KBM-7 (cell line): ENCODE measurements at places on chromosomes 16 and 17.

GRCh38 chr16:71669926-71670536 lies 44.0 kb downstream of the MARVELD3 start:
- no peak for DNase-seq

DNA sequence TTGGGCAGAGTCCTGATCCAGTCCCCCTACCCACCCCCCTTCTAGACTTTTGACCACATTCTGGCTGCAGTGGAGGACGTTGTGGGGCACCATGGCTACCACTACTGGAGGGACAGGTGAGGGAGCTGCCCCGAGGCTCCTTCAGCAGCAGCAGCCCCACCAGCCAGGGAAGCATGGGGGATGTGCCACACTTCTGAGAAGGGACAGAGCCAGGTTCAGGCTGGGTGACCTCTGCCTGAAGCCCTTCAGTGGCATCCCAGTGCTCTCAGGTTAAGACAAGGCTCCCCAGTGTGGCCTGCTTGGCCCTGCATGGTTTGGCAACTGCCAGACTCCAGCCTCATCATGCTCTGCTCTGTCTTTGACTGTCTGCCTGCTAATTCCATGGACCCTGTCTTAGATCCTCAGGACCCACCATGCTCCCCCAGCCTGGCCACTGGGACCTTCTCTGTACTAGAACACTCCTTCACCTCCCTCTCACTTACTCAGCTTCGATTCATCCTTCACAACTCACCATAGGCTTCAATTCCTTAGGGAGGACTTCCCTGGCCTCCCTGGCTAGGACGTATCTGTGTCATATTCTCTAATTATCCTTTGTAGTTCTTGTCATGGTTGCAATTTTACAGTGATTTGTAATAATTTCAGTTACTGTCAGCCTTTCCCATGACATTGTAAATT lies 8.8 kb downstream of the SLC9A5 start:
- DNase-seq: no peak

DNA sequence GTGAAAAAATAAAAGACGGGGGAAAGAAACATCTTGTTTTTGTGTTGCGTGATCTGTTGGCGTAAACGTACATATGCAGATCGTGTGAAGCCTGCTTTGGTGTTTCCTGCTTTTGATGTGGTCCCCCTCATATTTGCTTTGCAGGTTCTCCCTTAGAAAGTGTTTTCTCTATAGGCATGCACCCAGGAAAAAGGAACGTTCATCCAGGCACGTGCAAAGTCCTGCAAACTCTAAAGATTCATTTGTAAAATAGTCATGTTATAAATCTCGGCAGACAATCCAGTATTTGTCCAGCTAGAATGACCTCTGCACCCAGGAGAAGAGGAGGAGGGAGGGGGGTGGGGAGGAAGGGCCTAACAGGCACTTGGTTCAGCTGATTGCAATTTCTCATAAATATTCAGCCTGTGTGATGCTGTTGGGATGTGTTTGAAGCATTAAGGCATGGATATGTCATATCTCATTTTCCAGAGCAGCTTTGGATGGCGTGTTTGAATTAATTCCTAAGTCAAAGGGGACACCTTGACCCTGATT lies 40.3 kb upstream of the DDX52 start:
- DNase-seq: no peak

DNA sequence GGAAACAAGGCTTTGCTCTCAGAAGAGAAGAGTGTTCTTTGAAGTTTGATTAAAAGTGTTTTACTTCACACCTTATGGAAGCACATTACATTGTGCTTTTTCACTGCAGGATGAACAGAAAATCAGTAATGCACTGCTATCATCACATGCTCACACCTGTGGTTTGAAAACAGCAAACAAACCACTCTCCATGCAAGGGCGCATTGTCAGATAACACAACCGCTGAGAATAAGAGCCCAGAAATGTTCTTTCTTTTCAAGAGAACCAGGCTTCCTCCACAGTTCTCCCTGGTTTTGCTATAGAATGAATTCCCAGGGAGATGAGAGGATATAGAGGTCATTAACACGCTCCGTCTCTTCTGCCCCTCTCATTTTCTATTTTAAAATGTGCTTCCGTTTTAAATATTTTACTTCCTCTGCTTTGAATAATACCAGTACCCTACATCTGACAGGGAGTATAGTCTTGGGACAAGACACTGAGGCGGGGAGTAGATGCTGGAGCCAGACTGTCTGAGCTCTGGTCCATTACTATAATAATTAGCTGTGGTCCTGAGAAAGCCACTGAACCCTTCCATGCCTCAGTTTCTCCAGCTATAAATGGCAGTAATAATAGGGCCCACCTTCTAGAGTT lies 71.6 kb downstream of the CDK5R1 start:
- DNase-seq: peak; percentile 20

DNA sequence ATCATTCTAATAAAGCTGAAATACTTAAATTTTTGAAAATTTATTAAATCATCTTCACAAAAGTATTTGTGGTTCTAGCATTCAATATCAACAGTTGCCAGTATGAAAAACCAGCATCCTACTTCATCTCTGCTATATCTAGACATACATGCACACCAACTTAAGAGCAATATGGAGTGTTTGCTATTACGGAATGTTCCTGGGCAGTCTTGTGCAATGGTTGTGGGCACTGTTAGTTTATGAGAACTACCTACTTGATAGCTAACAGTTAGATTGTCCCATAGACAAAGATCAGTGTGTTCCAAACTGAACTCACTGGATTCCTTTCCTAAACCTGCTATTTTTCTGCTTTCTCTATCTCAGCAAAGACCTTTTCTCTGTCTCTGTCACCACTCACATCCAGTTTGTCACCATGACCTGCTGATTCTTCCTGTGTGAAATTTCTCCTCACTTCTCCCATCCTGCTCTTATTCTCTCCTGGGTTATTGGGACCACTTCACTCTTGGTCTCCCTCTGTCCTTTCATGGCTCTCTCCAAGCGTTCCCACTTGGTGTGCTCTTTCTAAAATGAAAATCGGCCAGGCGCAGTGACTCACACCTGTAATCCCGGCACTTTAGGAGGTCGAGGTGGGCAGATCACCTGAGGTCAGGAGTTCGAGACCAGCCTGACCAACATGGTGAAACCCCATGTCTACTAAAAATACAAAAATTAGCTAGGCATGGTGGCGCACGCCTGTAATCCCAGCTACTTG lies 27.7 kb downstream of the CNTROB start:
- DNase-seq: no peak

- DNase-seq: no peak
Measured at GRCh38 chr16:80377096-80377956, 163.5 kb upstream of the DYNLRB2 start.

DNA sequence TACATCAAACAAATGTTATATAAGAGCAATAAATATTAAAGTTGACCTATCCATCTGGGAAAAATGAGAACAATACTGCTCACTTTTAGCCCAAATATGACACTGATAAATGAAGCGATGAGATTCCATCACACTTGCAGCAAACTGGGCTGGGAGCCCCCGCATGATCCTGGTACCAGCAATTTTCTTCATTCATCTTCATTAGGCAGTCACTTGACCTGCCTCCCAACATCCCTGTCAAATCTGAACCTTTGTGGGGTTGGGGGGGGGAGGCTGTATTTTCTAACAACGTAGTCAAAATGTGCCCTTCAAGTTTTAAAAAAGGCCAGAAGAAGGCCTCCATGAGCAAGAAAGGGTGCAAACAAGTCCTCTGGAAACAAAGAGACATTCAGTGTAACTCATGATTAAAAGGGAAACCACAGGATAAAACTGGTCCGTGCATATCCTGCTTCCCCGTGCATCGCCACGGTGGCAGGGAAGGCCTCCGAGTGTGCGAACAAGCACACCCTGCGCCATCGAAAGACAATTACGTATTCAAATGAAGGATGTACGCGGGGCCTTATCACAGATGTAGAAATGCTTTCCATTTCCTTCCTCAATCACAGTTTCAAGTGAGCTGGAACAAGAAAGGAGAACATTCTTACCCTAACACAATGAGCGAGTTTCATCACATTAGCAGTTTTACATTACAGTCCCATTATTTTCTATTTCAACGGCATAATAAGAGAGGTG lies 48.4 kb downstream of the TOX3 start:
- no peak for DNase-seq

DNA sequence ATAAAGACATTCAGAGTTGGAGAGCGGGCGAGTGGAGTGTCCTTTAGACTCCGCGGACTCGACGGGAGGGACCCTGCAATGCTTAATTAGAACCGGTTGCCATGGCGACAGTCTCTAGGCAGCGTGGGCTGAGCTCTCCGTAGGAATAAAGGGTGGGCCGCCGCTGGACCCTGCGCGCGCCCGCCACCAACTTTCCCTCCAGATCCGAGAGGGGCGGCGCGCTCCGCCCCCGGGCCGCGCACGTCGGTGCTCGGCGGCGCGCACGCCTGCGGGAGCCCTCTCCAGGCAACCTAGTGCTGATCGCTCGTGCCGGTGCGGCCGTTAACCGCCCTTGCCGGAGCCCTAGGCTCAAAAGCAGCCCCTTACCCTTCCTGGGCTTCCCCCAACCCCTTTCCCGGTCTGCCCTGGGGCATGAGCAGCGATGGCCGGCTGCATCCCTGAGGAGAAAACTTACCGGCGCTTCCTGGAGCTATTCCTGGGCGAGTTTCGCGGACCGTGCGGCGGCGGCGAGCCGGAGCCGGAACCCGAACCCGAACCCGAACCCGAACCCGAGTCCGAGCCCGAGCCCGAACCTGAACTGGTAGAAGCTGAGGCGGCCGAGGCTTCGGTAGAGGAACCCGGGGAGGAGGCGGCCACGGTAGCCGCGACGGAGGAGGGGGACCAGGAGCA lies at the start of gene PPM1E:
Gene PPM1E (plus strand): TSS at position 278 of the 669 bp plus-strand sequence.
- peak; percentile 82 for DNase-seq
